ENCODE measurements at places on chromosomes 5 and 9. TPM values are rescaled to one million over a fixed set of nuclear protein-coding genes. Genes with fewer than 3 reads are reported as not detected.

The CDC20B gene
- total RNA-seq = not detected

The CDKN2B gene
- 12.9 TPM for total RNA-seq

The PSAT1 gene
- 2.1 TPM for total RNA-seq

The FAM151B gene
- 2.3 TPM for total RNA-seq

The REEP5 gene
- 60.2 TPM for total RNA-seq

The PLEKHG4B gene
- total RNA-seq = not detected

The CCDC192 gene
- 0.33 TPM for total RNA-seq

The RASGRF2 gene
- total RNA-seq = 7.6 TPM

The RANBP17 gene
- 18.8 TPM for total RNA-seq

The SVEP1 gene
- 71.6 TPM for total RNA-seq

The ALDH1B1 gene
- total RNA-seq = 253 TPM

The HRH2 gene
- 1.9 TPM for total RNA-seq

The APBA1 gene
- total RNA-seq = 4.6 TPM

The SPATA31C1 gene
- not detected for total RNA-seq

The SLC38A9 gene
- total RNA-seq = 12.3 TPM

The NR6A1 gene
- 2.8 TPM for total RNA-seq

The SPATA31E1 gene
- total RNA-seq = not detected

The PNPLA7 gene
- 3.0 TPM for total RNA-seq

The C1QTNF2 gene
- 1.3 TPM for total RNA-seq

The SLC34A3 gene
- not detected for total RNA-seq

The SEC24A gene
- 15.4 TPM for total RNA-seq

The ENC1 gene
- 8.9 TPM for total RNA-seq

The OR1J2 gene
- not detected for total RNA-seq

The SLC25A2 gene
- not detected for total RNA-seq

The NTRK2 gene
- 4.9 TPM for total RNA-seq

The SGCD gene
- 16.7 TPM for total RNA-seq

The MUSK gene
- 3.5 TPM for total RNA-seq

The ADAM19 gene
- total RNA-seq = 27.0 TPM

The TOR1A gene
- total RNA-seq = 46.4 TPM

The DIRAS2 gene
- not detected for total RNA-seq

The PCDHGA7 gene
- 7.5 TPM for total RNA-seq

The SOHLH1 gene
- not detected for total RNA-seq

The FOXD4 gene
- total RNA-seq = 0.32 TPM

The SSBP2 gene
- total RNA-seq = 97.2 TPM

The COL15A1 gene
- total RNA-seq = 141 TPM

The IFNB1 gene
- not detected for total RNA-seq

The GRXCR2 gene
- total RNA-seq = not detected

The ANKRD34B gene
- total RNA-seq = not detected

The FGF1 gene
- total RNA-seq = 1.7 TPM

The ECM2 gene
- 8.1 TPM for total RNA-seq

The GRAMD2B gene
- 37.9 TPM for total RNA-seq

The SHOC1 gene
- total RNA-seq = not detected

The ADAMTS2 gene
- 31.8 TPM for total RNA-seq

The RLN2 gene
- total RNA-seq = not detected

The ERP44 gene
- total RNA-seq = 13.3 TPM

The QRFP gene
- total RNA-seq = not detected

The NR4A3 gene
- total RNA-seq = 17.4 TPM
